NT2/D1 (cell line): ENCODE measurements at places on chromosomes 3 and 15.

DNA sequence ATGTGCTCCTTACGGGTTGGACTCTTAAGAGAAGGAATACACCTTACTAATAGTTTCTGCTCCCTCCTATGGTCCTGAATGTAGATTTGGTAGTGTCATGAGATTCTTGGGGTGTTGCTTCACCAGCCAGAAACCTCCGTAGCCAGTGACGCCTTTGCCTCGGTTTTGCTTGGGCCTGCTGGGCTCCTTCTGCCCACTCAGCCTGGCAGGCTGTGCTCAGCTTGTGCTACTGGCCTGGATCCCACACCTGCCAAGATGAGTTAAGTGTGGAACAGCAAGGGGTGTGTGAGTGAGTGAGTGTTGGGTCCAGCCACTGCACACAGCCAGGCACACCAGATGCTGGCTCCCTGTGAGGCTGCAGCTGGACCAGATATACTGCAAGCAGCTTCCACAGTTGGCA lies 560.1 kb downstream of the NLGN1 start:
- DNase-seq = no peak

GRCh38 chr15:72201391-72201921 lies 3.9 kb upstream of the GRAMD2A start:
- no peak for DNase-seq

DNA sequence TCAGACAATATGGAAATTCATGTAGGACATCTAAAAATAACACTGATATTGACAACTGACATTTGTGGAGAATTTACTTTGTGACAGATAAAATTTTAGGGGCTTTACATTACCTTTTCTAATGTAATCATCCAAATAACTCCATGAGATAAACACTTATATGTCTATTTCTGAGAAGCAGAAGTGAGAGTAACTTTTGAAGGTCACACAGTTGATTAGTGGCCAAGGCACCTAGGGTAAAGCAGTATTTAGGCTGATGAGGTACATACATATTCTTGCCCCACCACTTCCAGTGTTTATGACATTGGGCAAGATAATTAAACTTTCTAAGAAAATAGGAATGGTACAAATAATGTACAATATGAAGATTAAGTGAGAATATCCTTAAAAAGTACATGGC lies 248.4 kb downstream of the CPNE4 start:
- DNase-seq = no peak

GRCh38 chr3:70539908-70540307 lies 227.5 kb upstream of the MDFIC2 start:
- DNase-seq = no peak

GRCh38 chr3:49238274-49239127 lies 38.5 kb downstream of the C3orf62 start:
- DNase-seq = no peak

- DNase-seq = no peak
These were observed 155.6 kb upstream of the HES1 start for GRCh38 chr3:193980326-193980725.

DNA sequence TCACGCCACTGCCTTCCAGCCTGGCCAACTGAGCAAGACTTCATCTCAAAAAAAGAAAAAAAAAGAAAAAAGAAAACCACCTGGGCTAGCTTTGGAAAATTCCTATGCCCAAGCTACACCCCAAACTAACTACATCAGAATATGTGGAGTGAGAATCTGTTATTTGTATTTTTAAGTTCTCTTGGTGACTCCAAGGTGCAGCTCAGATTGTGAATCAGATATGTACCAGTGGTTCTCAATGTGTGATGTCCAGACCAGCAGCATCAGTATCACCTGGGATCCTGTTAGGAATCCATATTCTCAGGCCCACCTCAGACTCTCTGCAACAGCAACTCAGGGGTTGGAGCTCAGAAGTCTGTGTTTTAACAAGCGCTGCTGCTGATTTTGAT lies 376.8 kb downstream of the EDEM1 start:
- DNase-seq = no peak

GRCh38 chr15:34659056-34659455 lies 75.6 kb upstream of the GOLGA8B start:
- no peak for DNase-seq
